ENCODE measurements at places on chromosomes 5 and 9. TPM values are rescaled to one million over a fixed set of nuclear protein-coding genes. Genes with fewer than 3 reads are reported as not detected.
A peak's percentile ranks its signal among the peaks of the same experiment; 100 is the strongest.

The ZCCHC9 gene
- 31.8 TPM for total RNA-seq

The SLCO6A1 gene
- not detected for total RNA-seq

The ACER2 gene
- 3.9 TPM for total RNA-seq

The PPIC gene
- not detected for total RNA-seq

The CATSPER3 gene
- 0.44 TPM for total RNA-seq

The CDX1 gene
- not detected for total RNA-seq

The GLDC gene
- total RNA-seq: not detected

The FOXD4L6 gene
- 0.28 TPM for total RNA-seq

The FAM170A gene
- total RNA-seq: not detected

The F2R gene
- 23.7 TPM for total RNA-seq

The TLR4 gene
- total RNA-seq: 0.72 TPM

The LHX6 gene
- total RNA-seq: not detected

The OGN gene
- total RNA-seq: not detected

The SLC6A18 gene
- total RNA-seq: not detected

- H3K4me3 ChIP-seq: no peak overlapping the region
- H3K27ac ChIP-seq: no peak overlapping the region
- H3K36me3 ChIP-seq: no peaks in the 10 kb centered on the region
- no peak for DNase-seq
- H3K27me3 ChIP-seq: peaks cover 3% of the 10 kb centered on the region
These were observed 30.0 kb upstream of the PPP1R2B start for GRCh38 chr5:156819967-156820581.

DNA sequence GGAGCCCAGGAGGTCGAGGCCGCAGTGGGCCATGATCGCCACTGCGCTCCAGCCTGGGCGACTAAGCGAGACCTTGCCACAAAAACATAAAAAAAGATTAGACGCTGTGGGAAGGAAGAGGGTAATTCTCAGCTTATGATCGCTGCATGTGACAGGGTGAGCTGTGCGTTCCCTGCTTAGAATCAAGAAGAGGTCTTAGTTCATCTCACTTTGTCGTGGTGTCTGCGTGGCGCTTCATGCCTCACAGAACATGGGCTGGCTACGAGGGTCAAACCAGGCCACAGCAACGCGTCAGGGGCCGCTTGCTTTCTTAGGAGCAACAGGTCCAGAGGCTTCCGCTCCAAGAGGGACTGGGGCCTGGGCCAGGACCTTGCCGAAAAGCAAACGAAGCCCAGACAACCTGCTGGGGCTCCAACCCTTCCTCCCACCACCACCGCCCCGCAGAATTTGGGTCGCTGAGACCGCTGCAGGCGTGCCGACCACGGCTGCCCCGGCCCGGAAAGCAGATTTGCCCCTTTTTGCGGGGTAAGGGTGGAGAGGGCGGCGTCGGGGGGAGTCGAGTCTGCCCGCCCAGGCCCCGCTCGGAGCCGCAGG lies 10.0 kb upstream of the GRIN1 start:
- no peaks in the 10 kb centered on the region for H3K36me3 ChIP-seq
- peak overlapping the region; percentile 89 for H3K4me3 ChIP-seq
- peaks cover 26% of the 10 kb centered on the region for H3K4me1 ChIP-seq
- peak overlapping the region; percentile 90 for H3K27ac ChIP-seq

- no peaks in the 10 kb centered on the region for H3K27me3 ChIP-seq
- H3K4me1 ChIP-seq: peaks cover 7% of the 10 kb centered on the region
- H3K27ac ChIP-seq: no peak overlapping the region
- H3K36me3 ChIP-seq: peaks cover 77% of the 10 kb centered on the region
- no peak overlapping the region for H3K4me3 ChIP-seq
These were observed 110.4 kb downstream of the STARD4 start for GRCh38 chr5:111401906-111402305.

- no peaks in the 10 kb centered on the region for H3K36me3 ChIP-seq
- H3K4me1 ChIP-seq: no peaks in the 10 kb centered on the region
These were observed 707.1 kb downstream of the PTPRD start for GRCh38 chr9:9905736-9906135.

- H3K4me3 ChIP-seq: no peak overlapping the region
- no peaks in the 10 kb centered on the region for H3K27me3 ChIP-seq
- no peaks in the 10 kb centered on the region for H3K4me1 ChIP-seq
- H3K36me3 ChIP-seq: no peaks in the 10 kb centered on the region
- no peak overlapping the region for H3K27ac ChIP-seq
These were observed 244.3 kb downstream of the CSNK1G3 start for GRCh38 chr5:123756318-123756665.

DNA sequence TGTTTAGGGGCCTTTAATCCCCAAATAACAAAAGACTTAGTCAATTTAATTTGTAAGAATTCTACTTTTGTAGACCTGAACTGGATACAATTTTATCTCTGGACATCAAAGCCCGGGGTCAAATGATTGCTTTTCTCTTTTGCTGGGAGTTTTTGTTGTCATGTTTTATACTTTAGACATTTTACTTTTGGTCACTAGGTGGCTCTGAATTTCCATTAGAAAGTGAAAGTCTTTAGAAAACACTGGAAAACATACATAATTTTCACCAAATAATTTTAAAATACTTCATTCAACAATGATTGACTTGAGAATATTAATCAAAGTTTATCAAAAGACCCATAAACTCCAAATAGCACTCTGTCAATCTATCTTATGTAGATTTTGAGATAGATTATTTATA lies 2.8 kb upstream of the PCA3 start:
- H3K27ac ChIP-seq: no peak overlapping the region
- H3K4me3 ChIP-seq: no peak overlapping the region

- peaks cover 7% of the 10 kb centered on the region for H3K36me3 ChIP-seq
- H3K4me1 ChIP-seq: peaks cover 9% of the 10 kb centered on the region
- H3K27me3 ChIP-seq: no peaks in the 10 kb centered on the region
These were observed 39.1 kb upstream of the RASGRF2 start for GRCh38 chr5:80921026-80921425.

DNA sequence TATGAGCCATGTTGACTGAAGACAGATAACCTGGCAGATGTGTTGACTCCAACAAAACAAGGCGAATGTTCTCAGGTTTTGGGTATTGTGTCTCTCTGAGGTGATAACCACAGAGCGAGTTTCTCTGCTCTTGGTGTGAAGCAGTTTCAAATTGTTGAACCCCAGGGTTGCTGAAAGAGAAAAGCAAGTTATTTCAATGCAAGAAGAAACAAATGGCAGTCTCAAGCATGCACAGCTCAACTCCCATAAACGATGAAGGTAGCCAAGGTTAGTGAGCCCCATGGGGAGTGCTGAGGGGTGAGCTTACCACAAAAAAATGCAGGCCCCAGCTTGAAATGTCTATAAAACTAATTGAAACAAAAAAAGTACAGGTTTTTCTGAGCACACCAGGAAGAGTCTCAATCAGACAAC lies 220.8 kb upstream of the DAPK1 start:
- no peak overlapping the region for H3K4me3 ChIP-seq
- H3K4me1 ChIP-seq: no peaks in the 10 kb centered on the region
- no peaks in the 10 kb centered on the region for H3K27me3 ChIP-seq
- no peak overlapping the region for H3K27ac ChIP-seq

DNA sequence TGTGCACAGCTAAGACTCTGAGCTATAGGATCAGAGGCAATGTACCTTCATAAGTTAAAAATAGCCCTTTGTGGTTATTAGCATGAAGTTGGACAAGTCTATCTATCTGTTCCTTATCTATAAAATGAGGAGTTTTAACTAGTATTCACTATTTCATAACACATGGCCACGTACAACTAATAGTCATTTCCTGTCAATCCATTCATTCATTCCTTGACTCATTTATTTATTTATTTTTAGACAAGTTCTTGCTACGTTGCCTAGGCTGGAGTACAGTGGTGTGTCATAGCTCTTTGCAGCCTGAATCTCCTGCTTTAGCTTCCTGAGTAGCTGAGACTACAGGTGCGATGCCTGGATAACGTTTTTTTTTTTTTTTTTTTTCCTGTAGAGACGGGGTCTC lies 92.1 kb downstream of the NR3C1 start:
- H3K36me3 ChIP-seq: peaks cover 64% of the 10 kb centered on the region
- no peaks in the 10 kb centered on the region for H3K27me3 ChIP-seq
- H3K27ac ChIP-seq: no peak overlapping the region
- no peak for DNase-seq
- H3K4me3 ChIP-seq: no peak overlapping the region

GRCh38 chr5:127985811-127986325 lies 97.7 kb upstream of the SLC12A2 start:
- no peaks in the 10 kb centered on the region for H3K36me3 ChIP-seq
- no peak overlapping the region for H3K4me3 ChIP-seq
- no peaks in the 10 kb centered on the region for H3K4me1 ChIP-seq

- H3K4me1 ChIP-seq: peaks cover 6% of the 10 kb centered on the region
- DNase-seq: no peak
- H3K4me3 ChIP-seq: no peak overlapping the region
- no peak overlapping the region for H3K27ac ChIP-seq
- H3K27me3 ChIP-seq: peaks cover 10% of the 10 kb centered on the region
These were observed 23.1 kb upstream of the FRRS1L start for GRCh38 chr9:109190151-109190550.

- DNase-seq: no peak
- no peak overlapping the region for H3K27ac ChIP-seq
- H3K27me3 ChIP-seq: no peaks in the 10 kb centered on the region
- no peaks in the 10 kb centered on the region for H3K4me1 ChIP-seq
These were observed 509.6 kb upstream of the TNC start for GRCh38 chr9:115627511-115627910.

GRCh38 chr5:10481241-10481935 lies 39.7 kb downstream of the ROPN1L start:
- H3K4me3 ChIP-seq: no peak overlapping the region
- H3K27ac ChIP-seq: no peak overlapping the region
- no peaks in the 10 kb centered on the region for H3K36me3 ChIP-seq
- no peak for DNase-seq
- peaks cover 7% of the 10 kb centered on the region for H3K27me3 ChIP-seq

DNA sequence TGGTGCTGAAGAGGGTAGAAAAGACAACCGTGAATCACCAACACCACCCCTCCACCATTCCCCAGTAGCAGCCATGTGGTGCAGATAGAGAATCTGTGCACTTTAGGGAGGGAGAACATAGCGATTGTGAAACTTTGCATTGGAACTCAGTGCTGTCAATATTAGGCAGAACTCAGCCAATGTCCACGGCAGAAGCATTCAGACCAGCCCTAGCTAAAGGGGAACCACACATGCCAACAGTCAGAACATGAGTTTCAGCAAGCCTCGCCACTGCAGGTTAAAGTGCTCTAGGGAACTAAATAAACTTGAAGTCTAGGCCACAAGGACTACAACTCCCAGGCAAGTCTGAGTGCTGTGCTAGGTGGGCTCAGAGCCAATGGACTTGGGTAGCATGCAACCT lies 38.5 kb upstream of the DEPDC1B start:
- no peak overlapping the region for H3K27ac ChIP-seq
- H3K36me3 ChIP-seq: no peaks in the 10 kb centered on the region
- H3K4me3 ChIP-seq: no peak overlapping the region
- no peak for DNase-seq
- no peaks in the 10 kb centered on the region for H3K4me1 ChIP-seq

GRCh38 chr9:114787781-114788498 lies 17.9 kb downstream of the TNFSF15 start:
- peaks cover 37% of the 10 kb centered on the region for H3K36me3 ChIP-seq
- H3K27ac ChIP-seq: no peak overlapping the region
- H3K4me3 ChIP-seq: no peak overlapping the region
- peaks cover 2% of the 10 kb centered on the region for H3K4me1 ChIP-seq
- no peaks in the 10 kb centered on the region for H3K27me3 ChIP-seq
- no peak for DNase-seq

DNA sequence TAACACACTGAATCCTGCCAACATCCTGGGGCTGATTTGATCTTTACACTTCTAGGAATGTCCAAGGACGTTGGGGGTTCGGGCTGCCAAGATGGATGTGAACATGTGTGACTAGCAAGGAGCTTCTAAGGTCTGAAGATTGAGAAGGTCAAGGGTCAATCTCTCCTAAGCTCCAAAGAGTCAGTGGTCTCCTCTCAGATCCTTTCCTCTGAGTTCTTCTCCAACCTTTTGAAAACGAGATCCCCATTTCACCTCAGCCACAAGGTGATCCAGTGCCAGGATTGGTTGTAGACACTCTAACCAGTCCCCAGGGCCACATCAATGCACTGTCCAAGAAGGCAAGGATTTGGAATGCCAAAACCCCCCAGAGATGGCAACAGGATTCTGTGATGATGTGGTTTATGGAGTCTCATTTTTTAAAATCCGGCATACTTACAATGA lies 266.8 kb downstream of the NDUFS4 start:
- no peaks in the 10 kb centered on the region for H3K36me3 ChIP-seq
- H3K4me1 ChIP-seq: peaks cover 4% of the 10 kb centered on the region
- H3K4me3 ChIP-seq: no peak overlapping the region
- peaks cover 2% of the 10 kb centered on the region for H3K27me3 ChIP-seq

- no peak for DNase-seq
- peaks cover 9% of the 10 kb centered on the region for H3K27me3 ChIP-seq
- H3K4me1 ChIP-seq: peaks cover 25% of the 10 kb centered on the region
- no peaks in the 10 kb centered on the region for H3K36me3 ChIP-seq
- H3K4me3 ChIP-seq: no peak overlapping the region
These were observed 5.4 kb upstream of the P4HA2 start for GRCh38 chr5:132233081-132233480.

DNA sequence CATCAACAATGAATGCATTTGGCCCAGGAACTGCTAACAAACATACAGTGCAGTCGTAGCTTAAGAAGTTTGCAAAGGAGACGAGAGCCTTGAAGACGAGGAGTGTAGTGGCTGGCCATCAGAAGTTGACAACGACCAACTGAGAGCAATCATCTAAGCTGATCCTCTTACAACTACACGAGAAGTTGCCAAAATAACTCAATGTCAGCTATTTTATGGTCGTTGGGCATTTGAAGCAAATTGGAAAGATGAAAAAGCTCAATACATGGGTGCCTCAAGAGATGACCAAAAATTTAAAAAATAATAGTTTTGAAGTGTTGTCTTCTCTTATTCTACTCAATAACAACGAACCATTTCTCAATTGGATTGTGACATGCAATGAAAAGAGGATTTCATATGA lies 757.7 kb upstream of the CHD1 start:
- no peaks in the 10 kb centered on the region for H3K4me1 ChIP-seq
- H3K4me3 ChIP-seq: no peak overlapping the region
- no peak overlapping the region for H3K27ac ChIP-seq
- DNase-seq: no peak
- no peaks in the 10 kb centered on the region for H3K36me3 ChIP-seq

GRCh38 chr5:756865-757345 lies 27.6 kb downstream of the ZDHHC11B start:
- no peaks in the 10 kb centered on the region for H3K36me3 ChIP-seq
- no peak overlapping the region for H3K4me3 ChIP-seq
- no peak overlapping the region for H3K27ac ChIP-seq
- no peak for DNase-seq
- H3K27me3 ChIP-seq: no peaks in the 10 kb centered on the region

DNA sequence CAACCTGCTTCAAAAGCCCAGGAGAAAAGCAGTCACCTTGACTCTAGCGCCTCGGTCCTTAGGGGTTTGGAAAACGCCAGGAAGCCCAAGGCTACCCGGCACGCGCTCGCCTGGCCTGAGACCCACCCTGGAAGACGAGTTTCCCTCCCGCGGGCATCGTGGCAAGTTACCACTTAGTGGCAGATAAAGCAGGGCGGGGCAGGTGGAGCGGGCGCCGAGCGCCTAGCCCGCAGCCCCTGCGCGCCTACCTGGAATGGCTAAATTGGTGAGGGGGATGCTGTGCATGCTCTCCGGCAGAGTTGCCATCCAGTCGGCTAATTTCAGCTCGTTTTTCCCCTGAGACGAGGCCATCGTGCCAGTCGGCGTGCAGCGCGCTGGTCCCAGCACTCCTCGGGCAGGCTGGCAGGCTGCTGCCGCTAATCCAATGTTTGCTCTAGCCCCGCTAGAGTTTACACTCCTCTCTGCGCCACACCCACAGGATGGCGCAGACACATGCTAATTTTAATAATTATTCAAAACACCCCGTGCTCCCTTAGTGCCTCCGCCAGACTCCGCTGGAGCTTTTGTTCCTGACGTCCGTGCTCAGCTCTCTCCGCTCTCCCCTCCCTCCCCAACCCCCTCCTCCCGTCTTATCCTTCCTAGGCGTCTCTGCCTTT lies at the start of gene PLCXD3:
PLCXD3 (minus strand) TSS at position 426 of the 656 bp plus-strand sequence; CDS start at position 351, 75 bp downstream.
- peak; percentile 20 for DNase-seq
- H3K4me1 ChIP-seq: no peaks in the 10 kb centered on the region
- H3K27me3 ChIP-seq: peaks cover 21% of the 10 kb centered on the region
